ENCODE measurements at places on chromosomes 4 and X.

DNA sequence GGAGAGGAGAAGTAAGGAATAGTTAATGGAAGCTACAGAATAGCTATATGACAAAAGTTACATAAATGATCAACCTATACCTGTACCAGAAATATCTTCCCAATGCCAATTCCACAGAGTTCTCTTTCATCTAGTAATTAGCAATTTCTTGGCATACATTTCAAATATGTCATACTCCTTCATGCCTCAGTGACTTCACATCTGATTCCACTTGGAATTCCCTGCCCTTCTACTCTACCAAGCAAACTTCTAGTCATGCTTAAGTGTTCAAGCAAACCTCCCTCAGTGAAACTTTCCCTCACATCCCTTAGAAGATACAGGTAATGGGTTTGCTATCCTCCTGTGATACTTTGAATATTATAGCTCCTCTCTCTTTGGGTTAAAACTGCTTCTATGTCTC lies 127.1 kb downstream of the KLHL13 start:
- no peak for DNase-seq

DNA sequence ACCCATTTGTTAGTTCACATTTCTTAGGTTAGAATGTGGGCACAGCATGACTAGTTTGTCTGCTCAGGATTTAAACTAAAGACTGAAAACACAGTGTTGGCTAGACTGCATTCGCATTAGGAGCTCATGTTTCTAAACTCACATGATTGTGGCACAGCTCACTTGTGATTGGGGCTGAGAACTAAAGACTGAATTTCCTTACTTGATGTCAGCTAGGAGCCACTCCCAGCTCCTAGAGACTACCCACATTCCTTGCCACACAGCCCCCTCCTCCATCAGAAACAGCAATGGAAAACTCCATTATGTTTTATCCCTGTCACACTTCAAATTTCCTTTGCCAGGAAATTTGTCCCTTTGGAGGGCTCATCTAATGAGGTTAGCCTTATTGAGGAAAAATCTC lies 170.2 kb upstream of the NUDT6 start:
- DNase-seq, result no peak

- DNase-seq, result no peak
These were observed 56.6 kb upstream of the BEX4 start for GRCh38 chrX:103158317-103158621.

DNA sequence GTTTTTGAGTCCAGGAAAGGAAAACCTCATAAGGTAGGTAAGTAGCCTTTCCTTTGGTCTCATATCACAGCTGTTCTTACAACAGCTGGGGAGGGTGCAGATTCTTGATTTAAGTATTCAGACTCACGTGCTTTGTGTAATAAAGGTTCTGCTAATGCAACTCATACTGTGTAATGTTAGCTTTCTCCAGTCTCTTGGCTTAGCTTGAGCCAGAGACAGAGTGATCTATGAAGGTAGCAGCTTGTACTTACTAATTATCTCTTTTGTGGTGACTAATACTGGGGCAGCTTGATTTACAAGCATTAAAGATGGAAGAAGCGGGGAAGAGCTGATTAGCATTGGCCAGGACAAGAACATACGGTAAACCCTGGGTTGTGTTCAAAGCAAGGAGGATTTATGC lies 80.3 kb downstream of the LNX1 start:
- DNase-seq, result no peak

Measured in NCI-H1048 (cell line).